ELF-1 (cell line): ENCODE measurements at places on chromosomes 6 and 20.

DNA sequence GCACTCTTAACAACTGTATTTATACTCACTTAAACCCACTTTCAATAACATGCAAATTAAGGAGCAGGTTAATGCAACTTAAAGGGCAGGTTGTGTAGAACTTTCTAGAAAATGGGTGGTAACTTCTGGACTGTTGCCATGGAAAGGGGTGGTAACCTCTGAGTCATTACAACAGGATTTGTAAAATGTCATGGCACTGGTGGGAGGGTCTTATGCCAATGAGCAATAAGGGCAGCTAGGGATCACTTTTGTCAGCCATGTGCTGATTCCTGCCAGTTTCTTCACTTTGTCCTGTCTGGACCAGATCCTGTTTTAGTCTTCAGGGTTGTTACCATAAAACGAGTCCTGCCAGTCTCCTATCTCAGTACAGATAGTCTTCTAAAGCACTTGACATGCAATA is 560.5 kb upstream of the PTCHD4 start:
- DNase-seq = no peak

DNA sequence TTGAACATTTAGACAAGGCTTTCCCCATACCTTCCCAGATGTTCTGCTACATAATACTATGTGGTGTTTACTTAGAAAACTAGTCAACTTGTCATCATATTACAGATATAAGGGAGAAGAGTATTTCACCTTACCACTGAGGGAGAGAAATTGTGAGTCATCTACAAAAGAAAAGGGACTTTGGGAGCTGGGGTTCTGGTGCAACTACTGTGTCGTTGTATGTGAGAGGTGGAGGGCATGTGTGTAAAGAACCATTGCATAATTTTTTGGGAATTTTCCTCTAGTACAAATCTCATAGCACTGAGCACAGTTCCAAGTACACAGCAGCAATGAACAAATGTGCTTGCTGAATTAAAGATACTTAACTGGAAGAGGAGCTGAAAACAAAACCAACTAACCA is 665.6 kb downstream of the DHX35 start:
- DNase-seq = no peak

- DNase-seq = no peak
Observed at GRCh38 chr6:45743028-45743615, 272.5 kb downstream of the CLIC5 start.

DNA sequence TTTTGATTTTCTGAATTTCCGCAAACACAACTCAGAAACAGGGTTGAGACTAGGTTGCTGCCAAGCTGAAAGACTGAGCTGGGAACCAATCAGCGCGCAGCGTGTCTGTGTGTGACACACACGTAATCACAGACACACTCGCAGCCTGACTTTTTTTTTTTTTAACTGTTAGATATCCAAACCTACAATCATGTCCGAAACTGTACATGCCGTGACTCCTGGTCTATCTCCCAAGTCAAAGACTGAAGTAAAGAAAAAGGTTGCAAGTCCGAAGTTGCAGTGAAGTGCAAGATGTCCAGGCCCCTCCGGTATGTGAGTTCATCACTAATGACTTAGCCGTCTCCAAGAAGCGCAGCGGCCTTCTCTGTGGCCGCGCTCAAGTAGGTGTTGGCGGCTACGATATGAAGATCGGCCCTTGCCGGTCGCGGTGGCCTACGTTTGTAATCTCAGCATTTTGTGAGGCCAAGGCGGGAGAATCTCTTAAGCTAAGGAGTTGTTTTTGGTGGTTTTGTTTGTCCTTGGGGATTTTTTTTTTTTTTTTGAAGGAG is 108.2 kb downstream of the HFE start:
- DNase-seq = peak; percentile 87

DNA sequence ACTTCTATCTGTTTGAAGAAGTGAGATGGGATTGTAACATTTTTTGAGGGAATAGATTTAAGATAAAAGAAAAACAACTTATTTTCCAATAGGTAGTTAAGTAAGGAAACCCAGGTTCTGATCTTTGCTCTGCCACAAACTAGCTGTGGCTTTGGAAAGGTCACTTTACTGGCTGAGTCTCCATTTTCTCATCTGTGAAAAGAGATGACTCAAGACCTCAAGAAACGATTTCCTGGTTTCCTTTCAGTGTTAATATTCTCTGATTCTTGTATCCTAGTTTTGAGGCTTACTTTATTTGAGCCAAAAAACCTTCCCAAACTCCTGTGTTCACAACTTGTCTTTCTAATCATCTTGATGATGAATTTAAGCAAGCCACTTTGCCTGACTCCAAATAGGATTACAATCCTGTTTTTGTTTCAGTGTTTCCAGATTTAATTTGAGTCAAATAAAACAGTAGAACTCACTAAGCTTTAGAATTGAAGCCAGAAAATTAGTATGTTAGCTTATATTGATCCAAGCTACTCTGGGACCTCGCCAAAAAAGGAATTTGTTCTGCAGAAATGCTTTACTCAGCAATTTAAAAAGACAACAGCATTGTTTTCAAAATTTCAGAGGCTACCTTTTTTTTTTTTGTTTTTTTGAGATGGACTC is 51.1 kb downstream of the ENPP1 start:
- DNase-seq = no peak

GRCh38 chr20:3818155-3819151 is 1.9 kb upstream of the AP5S1 start:
- DNase-seq = peak; percentile 87

DNA sequence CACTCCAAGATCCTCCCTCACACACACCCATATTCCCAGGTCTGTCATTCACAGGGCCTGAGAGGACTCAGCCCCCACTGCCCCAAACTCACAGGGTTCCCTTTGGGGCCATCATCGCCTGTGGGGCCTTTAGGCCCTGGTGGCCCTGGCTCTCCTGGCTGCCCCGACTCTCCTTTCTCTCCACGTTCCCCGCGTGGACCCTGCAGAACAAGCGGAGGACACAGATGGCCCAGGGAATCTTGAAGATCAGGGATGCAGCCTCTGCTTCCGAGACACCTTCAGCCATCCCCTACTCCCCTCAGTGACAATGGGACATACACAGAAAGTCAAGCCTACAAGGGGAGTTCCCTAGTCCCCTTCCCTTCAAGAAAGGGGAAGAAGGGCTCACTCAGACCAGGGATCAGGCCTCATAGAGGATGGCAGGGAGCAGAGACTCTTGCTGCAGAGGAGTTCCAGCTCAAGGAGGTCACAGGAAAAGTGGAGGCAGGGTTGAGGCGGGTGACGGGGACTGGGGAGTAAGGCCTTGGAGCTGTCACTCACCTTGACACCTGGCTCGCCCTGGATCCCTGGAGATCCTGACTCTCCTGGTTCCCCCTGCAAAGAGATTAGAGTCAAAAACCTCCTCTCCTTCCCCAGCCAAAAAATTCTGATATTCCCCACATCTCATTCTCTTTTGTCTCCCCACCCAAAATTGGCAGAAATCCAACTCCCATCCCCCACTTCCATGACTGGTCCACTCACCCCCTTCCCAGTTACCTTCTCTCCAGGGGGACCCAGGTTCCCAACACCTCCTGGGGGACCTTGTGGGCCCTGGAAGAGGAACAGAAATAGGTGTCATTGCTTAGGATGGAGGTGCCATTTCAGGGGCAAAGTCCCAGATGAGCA is 22.7 kb downstream of the COL11A2 start:
- DNase-seq = no peak

GRCh38 chr6:41371992-41372831 is 36.8 kb downstream of the NCR2 start:
- DNase-seq = peak; percentile 49

- no peak for DNase-seq
Observed at GRCh38 chr6:120005292-120005976, 655.9 kb upstream of the MAN1A1 start.

DNA sequence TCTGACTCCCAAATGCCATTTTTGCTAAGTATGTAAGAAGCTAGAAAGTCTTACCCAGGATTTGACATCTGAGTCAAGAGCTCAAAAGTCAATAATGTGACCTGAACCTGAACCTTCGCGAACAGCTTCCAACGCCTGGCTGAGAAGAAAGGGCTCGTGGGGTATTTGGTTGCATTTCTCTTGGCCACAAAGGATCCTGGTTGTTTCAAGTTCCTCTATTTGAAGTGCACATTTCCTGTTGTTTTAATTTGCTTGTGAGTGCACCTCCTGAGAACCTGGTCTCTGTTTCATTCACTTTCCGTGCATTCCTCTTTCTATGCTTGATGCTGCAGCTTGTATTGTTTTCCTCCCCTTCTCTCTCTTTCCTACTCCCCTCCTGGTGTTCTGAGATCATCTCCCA is 212.5 kb downstream of the FOXA2 start:
- DNase-seq = no peak

DNA sequence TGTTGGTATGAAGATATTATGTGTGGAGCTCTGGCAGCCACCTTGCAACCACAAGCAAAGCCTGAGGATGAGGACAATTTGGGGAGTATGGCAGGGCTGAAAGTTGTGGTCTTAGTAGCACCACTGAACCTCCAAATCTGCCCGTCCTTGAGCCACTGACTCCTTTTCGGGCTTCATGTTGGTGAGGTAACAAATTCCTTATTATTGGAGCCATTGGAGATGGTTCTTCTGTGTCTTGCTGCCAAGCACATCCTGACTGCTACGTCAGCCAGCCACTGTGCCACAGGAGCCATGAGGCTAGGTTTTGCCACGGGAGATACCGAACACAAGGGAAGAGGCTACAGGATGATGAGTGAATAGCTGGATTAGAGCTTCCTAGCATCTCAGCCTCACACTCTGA is 201.6 kb downstream of the BMP7 start:
- DNase-seq = no peak

DNA sequence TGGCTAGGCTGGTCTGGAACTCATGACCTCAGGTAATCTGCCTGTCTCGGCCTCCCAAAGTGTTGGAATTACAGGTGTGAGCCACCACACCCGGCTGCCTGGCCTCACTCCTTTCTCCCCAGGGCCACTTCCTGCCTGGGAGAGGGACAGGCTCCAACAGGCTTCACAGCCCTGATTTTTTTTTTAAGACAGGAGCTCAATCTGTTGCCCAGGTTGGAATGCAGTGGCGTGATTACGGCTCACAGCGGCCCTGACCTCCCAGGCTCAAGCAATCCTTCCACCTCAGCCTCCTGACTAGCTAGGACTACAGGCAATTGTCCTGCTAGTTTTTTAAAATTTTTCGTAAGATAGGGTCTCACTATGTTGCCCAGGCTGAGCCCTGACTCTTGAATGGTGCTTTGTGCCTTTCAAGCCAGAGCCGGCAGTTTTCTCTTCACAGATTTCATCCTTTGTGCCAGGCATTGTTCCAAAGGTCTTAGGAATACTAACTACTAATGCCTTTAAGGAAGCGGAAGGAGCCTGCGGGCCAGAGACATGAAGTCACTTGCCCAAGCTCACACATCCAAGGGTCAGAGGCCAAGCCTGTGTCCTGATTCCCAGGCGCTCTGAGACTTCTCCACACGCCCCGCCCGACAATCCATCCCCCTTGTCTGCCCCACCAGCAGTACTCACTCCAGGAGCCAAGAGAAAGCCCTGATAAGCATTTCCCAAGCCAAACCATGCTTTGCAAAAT is 19.2 kb downstream of the CAPN11 start:
- DNase-seq = peak; percentile 89

DNA sequence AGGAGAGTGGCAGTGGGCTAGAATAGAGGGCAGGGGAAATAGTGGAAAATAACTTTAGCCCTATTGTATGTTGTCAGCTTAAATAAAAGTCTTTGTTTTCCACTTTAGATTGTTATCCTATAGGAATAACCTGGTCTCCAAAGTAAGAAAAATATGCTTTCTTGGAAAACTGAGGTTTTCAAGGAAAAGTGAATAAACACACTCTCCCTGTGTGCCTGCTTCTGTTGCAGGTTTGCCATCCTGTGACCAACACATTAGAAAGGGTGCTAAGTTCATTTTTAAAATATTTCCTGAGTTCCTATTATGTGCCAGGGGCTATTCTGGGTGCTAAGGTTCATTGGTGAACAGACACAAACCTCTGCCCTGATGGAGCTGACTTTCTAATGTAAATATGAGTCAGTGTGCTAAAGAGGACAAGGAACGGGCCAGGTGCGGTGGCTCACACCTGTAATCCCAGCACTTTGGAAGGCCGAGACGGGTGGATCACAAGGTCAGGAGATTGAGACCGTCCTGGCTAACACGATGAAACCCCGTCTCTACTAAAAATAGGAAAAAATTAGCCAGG is 23.5 kb downstream of the BICRAL start:
- DNase-seq = no peak

DNA sequence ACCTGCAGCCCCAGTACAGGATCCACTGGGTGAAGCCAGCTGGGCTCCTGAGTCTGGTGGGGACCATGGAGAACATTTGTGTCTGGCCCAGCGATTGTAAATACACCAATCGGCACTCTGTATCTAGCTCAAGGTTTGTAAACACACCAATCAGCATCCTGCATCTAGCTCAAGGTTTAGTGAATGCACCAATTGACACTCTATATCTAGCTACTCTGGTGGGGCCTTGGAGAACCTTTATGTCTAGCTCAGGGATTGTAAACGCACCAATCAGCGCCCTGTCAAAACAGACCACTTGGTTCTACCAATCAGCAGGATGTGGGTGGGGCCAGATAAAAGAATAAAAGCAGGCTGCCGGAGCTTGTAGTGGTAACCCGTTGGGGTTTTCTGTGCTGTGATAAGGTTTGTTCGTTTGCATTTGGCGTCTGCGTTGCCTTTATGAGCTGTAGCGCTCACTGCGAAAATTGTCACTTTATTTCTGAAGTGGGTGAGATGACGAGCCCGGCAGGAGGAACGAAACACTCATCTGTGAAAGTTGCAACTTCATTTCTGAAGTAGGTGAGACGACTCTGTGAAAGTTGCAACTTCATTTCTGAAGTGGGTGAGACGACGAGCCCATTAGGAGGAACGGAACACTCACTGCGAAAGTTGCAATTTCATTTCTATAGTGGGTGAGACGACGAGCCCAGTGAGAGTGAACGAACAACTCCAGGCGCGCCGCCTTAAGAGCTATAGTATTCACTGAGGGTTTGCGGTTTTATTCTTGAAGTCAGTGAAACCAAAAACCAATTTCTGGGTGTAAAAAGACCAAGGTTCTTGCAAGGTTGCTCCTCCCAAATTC is 31.1 kb downstream of the SERPINB6 start:
- DNase-seq = no peak

DNA sequence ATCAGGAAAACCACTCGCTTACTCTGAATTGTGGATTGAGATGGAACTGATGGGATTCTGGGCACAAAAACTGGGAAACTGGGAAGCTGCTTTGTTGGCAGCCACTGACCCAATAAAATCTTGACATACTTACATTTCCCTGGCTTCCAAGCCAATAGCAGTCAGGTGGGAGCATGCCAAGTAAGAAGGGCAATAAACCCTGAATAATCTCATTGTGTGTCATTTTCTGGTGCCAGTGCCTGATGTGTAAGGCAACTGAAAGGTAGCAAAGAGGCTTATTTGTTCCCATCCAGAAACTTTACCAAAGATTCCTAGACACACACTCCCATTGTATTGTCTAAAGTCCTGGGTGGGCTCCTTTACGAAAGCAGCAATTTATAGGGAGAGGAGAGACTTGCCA is 93.2 kb downstream of the TBX18 start:
- no peak for DNase-seq

DNA sequence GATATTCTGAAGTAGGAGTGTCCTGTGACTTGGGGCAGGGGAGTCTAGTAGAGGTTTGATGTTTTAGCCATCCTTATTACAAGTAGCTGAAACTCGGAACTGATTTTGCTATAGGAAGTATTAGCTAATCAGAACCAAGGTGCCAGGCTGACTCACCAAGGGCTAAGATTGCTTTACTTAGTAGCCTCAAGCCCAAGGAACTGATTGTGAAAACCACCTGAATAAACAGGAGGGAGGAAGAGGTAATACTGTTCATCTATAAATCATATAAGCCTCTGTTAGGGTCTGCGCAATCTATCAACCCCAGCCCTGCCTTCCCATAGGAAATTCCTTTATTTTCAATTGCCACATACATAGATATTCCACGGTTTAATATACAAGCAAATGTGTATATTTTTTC is 54.4 kb downstream of the GNAS start:
- no peak for DNase-seq

- no peak for DNase-seq
Observed at GRCh38 chr6:129671442-129672340, 38.3 kb downstream of the ARHGAP18 start.
